NCI-H2171 (cell line): ENCODE measurements at places on chromosomes 16 and 17.
A peak's percentile ranks its signal among the peaks of the same experiment; 100 is the strongest.

DNA sequence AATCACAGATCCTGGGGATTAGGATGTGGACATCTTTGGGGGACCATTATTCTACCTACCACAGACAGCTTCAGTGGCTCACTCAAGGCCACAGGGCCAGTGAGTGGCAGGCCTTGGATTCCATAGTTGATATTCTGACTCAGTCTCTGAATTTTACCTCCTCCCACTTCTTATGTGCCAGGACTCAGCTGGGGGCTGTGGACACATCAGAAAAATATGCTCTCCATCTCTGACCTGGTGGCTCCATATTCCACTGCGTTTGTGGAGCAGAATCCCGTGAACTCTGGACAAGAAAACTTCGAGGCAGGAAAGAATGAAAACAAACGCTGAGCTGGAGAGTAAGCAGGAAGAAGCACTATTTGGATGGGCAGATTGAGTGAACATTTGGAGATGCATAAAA lies 301.8 kb upstream of the MAF start:
- no peak for DNase-seq

- no peak for DNase-seq
These were observed 99.1 kb downstream of the RBFOX1 start for GRCh38 chr16:7431723-7432122.

DNA sequence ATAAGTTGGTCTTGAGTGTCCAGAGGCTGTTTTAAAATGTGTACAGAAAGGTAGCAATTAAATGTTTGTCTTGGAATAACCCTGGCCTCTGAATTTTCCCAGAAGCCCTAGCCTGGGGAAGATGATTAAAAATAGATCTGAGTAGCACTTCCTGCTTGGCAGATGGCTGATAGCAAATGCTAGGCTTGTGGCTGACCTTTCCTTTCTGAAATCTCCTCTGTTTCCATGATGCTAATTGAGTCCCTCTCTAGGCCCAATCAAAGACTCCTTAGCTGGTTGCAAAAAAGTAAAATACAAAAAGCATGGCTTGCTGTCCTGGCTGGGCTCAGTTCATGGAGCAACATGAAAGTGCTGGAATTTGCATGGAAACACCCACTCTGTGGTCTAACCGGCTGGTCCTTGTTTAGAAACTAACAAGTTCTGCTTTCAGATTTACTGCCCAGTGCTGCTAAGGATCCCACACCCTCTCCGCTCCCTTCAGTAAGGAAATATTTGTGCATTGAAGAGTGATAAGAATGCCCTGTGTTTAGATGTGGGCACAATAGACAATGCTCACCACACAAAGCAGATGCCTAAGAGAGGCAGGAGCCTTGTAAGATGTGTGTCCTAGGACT lies 40.8 kb downstream of the YPEL2 start:
- no peak for DNase-seq

GRCh38 chr17:78255953-78256706 lies 24.7 kb downstream of the TMEM235 start:
- no peak for DNase-seq

- DNase-seq, result peak; percentile 24
These were observed 13.4 kb upstream of the CD300A start for GRCh38 chr17:74452841-74453661.

GRCh38 chr17:48609759-48610281 lies 997 bp downstream of the HOXB7 start:
- no peak for DNase-seq

DNA sequence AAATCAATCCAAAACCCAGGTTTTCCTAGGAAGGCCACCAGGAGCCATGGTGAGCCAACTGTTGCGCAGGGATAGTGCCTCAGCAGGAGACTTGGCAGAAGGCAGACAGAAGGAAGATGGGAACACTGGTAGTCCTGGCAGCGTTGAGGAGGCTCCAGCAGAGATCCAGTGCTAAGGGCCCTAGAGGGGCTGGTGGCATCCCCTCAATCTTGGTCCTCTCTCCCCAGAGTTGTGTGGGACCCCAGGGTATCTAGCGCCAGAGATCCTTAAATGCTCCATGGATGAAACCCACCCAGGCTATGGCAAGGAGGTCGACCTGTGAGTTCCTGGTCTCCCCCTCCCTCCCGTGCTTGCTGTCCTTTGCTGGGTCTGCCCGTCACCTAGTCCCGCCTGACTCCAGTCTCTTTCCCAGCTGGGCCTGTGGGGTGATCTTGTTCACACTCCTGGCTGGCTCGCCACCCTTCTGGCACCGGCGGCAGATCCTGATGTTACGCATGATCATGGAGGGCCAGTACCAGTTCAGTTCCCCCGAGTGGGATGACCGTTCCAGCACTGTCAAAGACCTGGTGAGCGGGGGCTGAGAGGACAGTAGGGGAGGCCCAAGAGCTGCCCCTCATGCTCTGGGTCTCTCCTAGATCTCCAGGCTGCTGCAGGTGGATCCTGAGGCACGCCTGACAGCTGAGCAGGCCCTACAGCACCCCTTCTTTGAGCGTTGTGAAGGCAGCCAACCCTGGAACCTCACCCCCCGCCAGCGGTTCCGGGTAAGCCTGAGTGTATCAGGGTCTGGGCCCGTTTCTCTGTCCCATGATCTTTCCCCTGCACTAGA lies 5.7 kb downstream of the CFAP119 start:
- DNase-seq, result no peak

GRCh38 chr17:35540589-35541404 lies 3.3 kb upstream of the SLFN12L start:
- DNase-seq, result no peak

DNA sequence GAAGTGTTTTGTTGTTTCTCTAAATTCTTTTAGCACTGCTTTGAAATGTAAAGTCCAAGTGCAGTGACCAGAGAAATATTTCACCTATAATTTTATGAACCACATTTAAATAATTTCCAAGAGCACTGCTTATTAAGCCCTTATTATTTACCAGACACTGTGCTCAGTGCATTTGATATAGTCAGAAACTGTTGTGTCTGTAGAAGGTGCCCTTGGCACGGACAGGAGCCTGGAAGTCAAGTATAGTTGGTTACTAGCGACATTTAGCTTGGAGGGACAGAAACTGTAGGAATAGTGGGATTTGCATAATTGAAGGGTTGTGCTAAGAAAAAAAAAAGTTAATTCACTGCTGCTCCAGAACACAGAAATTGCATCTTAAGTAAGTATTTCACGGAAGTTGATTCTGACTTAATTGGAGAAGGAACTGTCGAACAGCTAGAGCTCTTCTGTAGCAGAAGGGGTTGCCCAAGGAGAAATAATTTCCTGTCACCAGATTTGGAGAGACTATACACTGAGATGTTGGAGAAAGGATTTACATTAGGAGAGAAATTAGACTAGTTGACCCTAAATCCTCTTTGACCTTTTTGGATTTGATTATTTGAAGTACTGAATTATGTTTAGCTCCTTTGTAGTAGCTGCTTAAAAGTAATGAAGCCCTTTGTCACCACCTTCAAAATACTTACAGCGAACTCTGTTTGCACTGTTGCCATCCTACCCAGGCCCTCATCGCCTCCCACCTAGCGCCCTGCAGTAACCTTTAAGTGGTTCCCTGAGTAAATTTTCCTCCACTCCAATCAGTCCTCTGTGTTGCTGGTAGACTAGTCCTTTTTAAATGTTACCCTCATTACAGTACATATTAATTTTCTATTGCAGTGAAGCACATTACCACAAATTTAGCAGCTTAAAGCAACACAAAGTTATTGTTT lies 25.6 kb downstream of the COX10 start:
- DNase-seq, result no peak

DNA sequence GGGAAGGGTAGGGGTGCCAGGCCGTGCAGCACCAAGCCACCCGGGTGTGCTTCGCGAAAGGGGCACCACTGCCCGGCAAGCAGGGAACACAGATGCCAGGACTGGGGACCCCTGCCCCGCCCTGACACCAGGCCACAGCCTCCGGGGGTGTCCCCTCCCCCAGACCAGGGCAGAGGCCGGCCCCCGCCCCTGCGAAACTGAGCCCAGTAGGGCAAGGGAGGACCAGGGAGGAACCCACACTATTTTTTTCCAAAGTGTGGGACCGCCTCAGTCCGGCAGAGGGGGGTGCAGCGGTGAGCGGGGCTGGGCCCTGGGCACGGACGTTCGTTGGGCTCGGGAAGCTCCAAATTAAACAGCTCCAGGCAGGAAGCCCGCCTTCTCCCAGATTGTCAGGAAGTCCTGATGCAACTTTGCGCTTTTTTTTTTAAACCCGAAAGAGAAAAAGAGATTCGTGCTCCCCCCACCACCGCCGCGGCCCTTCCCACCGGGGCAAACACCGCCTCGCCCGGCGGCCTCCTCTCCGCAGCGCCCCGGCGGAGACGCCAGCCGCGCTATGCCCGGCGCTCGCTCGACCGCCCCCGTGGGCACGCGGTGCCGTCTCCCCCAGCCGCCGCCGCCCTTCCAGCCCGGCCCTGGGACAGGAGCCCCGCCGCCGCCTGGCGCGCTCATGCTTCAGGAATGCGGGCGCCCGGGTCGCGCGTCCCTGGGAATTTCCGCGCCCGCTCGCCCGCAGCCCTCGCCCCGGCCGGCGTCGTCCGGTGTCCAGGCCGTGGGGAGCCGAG lies 755 bp downstream of the PIEZO1 start:
- no peak for DNase-seq

GRCh38 chr17:16178836-16179235 lies 36.5 kb downstream of the NCOR1 start:
- DNase-seq, result no peak

DNA sequence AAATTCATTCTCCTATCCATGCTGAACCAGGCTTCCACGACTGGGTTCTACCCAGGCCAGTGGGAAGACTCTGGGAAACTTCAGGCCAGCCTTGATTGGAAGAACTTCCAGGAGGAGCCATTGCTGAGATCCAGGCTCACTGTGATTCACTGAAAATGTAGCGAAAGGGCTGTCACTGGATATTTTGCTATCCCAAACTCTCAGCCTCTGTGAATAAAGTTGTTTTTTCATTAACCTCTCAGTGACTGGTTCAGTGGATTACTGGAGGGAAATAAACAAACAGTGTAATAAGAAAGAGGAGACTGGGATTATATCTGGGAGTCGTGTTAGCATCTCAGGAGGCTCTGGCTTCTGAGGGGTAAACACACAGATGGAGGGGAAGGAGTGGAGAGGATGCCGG lies 3.1 kb downstream of the FOXL1 start:
- DNase-seq, result no peak

DNA sequence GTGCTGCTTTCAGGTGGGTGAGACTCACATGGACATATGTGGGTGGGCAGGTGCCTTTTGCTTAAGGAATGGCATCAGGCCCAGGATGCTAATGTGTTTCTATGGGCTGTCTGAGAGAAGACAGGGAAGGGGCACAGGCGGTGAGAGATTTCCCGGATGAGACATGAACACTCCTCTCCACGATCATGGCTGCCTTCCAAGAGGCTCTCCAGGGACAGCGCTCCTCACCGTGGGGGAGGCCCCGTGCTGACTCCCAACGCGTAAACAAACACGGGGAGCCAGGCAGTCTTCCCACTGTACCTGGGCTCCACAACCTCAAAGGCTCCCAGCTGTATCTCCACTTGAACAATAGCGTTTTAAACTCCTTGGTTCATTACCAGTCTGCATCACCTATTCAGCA lies 42.8 kb downstream of the CDK5R1 start:
- peak; percentile 80 for DNase-seq

GRCh38 chr17:39623356-39623950 lies 3.3 kb upstream of the PPP1R1B start:
- DNase-seq, result peak; percentile 40

- no peak for DNase-seq
These were observed 1.2 kb downstream of the UBALD2 start for GRCh38 chr17:76266244-76266938.

- no peak for DNase-seq
These were observed 128.8 kb downstream of the HS3ST2 start for GRCh38 chr16:22942811-22943210.

DNA sequence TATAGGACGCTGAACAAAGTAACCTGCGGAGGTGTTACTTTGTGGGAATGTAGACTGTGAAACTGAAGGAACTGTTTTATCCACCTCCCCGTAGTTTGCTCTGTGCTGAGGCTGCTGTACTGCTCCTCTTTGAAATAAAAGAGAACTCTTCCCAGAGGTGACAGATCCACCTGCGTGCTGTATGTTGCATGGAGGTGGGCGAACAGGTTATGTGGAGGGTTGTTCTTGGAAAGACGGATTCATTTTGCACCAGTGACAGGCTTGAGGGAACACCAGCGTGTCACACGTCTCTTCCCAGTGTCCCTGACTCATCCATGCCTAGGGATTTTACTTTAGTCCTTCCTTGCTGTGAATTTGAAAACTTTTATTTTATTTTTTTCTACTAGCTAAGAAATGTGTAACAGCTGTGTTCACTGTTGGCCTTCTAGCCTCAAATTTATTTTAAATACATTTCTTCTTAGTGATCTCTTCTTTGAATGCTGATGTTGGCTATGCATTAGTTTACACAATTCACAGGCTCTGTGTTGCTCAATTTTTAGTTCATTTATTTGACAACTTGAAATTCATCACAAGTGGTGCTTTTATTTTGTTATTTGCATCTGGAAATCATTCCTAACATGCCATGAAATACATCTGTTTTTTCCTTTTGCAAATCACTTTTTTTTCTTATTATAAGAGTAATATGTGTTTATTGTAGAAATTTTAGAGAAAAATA lies 512.4 kb downstream of the CDH13 start:
- DNase-seq, result no peak

DNA sequence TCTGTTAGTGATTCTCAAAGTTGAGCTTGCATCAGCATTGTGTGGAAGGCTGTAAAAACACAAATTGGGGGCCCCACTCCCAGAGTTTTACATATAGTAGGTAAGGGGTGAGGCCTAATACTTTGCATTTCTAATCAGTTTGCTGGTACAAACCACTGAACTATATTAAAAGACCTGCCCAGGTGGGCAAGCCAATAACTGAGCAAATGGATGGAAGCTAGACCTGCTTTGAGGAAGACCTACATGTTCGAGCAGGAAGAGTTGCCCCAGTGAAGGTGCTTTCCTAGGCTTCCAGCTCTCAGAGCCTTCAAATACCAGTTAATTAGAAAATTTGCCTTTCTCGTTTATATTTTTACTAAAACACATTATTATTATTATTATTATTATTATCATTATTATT lies 56.8 kb downstream of the OTOA start:
- no peak for DNase-seq

GRCh38 chr17:71447644-71448043 lies 673.2 kb upstream of the SOX9 start:
- no peak for DNase-seq

GRCh38 chr17:63430223-63430622 lies 15.9 kb downstream of the CYB561 start:
- DNase-seq, result no peak
